Placental pericyte (primary cell): ENCODE measurements at places on chromosomes 16 and 17. TPM values are rescaled to one million over a fixed set of nuclear protein-coding genes. Genes with fewer than 3 reads are reported as not detected.

SLC16A13 gene
- total RNA-seq, result 1.1 and 2.8 TPM in 2 replicates

CACNG4 gene
- not detected in 2 replicates for total RNA-seq

SCARF1 gene
- total RNA-seq, result 0.14 and 0.44 TPM in 2 replicates

UTS2R gene
- total RNA-seq, result not detected in 2 replicates

SULT1A4 gene
- 0.44 and 0.57 TPM in 2 replicates for total RNA-seq

ZNF778 gene
- total RNA-seq, result 8.3 and 10.3 TPM in 2 replicates

C16orf90 gene
- total RNA-seq, result not detected in 2 replicates

EDC4 gene
- total RNA-seq, result 61.1 and 85.3 TPM in 2 replicates

TNFRSF13B gene
- not detected in 2 replicates for total RNA-seq

TBX4 gene
- not detected in 2 replicates for total RNA-seq

MMP28 gene
- total RNA-seq, result 1.3 TPM in 1 of 2 replicates, not detected in the other

MVD gene
- total RNA-seq, result 67.6 and 232 TPM in 2 replicates

NAT9 gene
- 27.2 and 53.8 TPM in 2 replicates for total RNA-seq

CCDC47 gene
- 64.7 and 105 TPM in 2 replicates for total RNA-seq

OR4D1 gene
- not detected in 2 replicates for total RNA-seq

ATP2A1 gene
- 0.29 and 0.44 TPM in 2 replicates for total RNA-seq

RNFT1 gene
- total RNA-seq, result 10.5 and 18.8 TPM in 2 replicates

TBC1D3I gene
- total RNA-seq, result 0.44 TPM in 1 of 2 replicates, not detected in the other

CRYM gene
- 0.14 TPM in 1 of 2 replicates, not detected in the other for total RNA-seq

FAM20A gene
- 0.57 and 6.8 TPM in 2 replicates for total RNA-seq

ATF7IP2 gene
- total RNA-seq, result 2.4 and 8.5 TPM in 2 replicates

PDK2 gene
- total RNA-seq, result 21.6 and 43.5 TPM in 2 replicates

VTN gene
- 0.43 and 149 TPM in 2 replicates for total RNA-seq

TMEM95 gene
- total RNA-seq, result not detected in 2 replicates

PTGES3L gene
- 0.66 and 1.9 TPM in 2 replicates for total RNA-seq

TEKT1 gene
- not detected in 2 replicates for total RNA-seq

ASIC2 gene
- under 0.01 TPM in 1 of 2 replicates, not detected in the other for total RNA-seq

EVI2B gene
- 0.66 and 0.86 TPM in 2 replicates for total RNA-seq

ABCA6 gene
- total RNA-seq, result 4.2 and 7.7 TPM in 2 replicates

CDRT15L2 gene
- total RNA-seq, result not detected in 2 replicates

TBC1D28 gene
- total RNA-seq, result not detected in 2 replicates
